ENCODE measurements at places on chromosomes 12 and 14.

GRCh38 chr14:61280092-61280525 lies 1.0 kb downstream of the TMEM30B start:
- no peak for DNase-seq

- no peak for DNase-seq
Observed at GRCh38 chr12:7060353-7060954, at the start of gene C1S. C1S (plus strand) TSS chr12:7060718; CDS start chr12:7061913, 1,195 bp downstream.

DNA sequence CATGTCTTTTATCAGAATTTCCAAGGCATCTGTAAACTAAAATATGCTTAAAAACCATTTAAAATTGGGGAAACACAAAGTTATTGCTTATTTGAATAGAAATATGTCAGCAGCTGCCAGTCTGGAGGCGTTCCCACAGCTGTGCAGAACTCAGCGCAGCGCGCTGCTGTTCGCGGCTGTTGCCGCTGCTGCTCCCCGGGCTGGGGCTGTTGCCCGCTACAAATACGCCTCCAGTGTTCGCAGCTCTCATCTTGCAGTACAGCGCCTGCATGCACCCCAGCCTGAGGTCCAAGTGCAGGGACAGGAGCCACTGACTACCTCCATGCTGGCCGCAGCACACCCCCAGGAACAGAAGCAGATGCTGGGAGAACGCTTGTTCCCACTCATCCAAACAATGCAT lies 216.2 kb downstream of the SLC16A7 start:
- no peak for DNase-seq

GRCh38 chr14:87994974-87995373 lies 2.0 kb upstream of the GALC start:
- DNase-seq = peak; percentile 56

- peak; percentile 88 for DNase-seq
Observed at GRCh38 chr14:23071244-23071920, 14.1 kb upstream of the CDH24 start.

- no peak for DNase-seq
Observed at GRCh38 chr12:122937622-122938091, 28.6 kb downstream of the ABCB9 start.

- DNase-seq = no peak
Observed at GRCh38 chr14:93803408-93804318, 15.4 kb upstream of the PRIMA1 start.

DNA sequence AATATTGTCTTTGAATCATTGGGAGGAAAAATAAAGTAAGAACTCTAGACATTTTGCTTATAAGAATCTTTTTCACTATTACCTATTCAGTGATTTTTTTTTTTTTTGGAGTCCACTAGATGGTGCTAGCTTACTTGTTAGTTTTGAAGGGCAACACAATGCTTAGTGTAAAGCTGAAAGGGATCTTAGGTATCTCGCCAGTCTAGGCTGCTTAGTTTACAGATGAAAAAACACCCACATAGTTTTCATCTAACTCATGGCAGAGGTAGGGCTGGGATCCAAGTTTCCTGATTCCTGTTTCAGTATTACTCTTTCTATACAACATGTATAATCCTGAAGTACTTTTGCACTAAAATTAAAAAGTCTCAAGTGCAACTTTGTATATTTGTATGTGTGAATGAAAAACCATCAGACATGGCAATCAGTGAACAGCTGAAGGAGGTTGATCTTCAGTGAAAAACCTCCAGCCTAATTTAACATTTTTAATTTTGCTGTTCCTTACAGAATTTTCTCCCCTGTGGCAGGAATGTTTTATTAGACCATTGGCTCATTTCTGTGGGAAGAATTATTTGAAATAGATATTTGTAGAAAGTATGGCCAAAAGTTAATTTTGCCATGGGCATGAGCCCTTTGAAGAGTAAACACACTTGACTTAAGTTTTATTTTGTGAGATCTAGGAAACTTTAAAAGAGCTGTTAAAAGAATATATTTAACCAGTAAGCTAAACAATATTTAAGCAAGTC lies 40.7 kb downstream of the LRRIQ1 start:
- peak; percentile 25 for DNase-seq

DNA sequence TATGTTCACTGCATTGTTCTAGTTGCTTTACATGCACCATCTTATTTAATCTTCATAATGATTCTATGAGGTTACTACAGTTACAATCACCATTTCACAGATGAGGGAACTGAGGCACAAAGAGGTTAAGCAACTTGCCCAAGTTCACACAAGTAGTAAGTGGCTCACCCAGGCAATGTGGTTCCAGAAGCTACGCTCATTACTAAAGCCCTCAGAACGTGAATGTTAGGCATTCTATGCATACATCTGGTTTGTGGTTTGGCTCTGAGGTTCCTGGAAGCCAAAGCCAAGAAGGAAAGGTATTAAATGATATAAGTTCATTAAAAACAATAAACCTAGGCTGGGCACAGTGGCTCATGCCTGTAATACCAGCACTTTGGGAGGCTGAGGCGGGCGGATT lies 14.4 kb upstream of the VRTN start:
- DNase-seq = no peak

GRCh38 chr14:93859957-93860356 lies 67.2 kb upstream of the FAM181A start:
- DNase-seq = no peak

- DNase-seq = no peak
Observed at GRCh38 chr14:51520087-51520486, 131.6 kb upstream of the FRMD6 start.

- DNase-seq = peak; percentile 77
Observed at GRCh38 chr12:13000925-13001774, 1.1 kb upstream of the HEBP1 start.

All from GM20000 (cell line).